Non-pigmented ciliary epithelial cell (primary cell): ENCODE measurements at places on chromosomes 11 and 22.

DNA sequence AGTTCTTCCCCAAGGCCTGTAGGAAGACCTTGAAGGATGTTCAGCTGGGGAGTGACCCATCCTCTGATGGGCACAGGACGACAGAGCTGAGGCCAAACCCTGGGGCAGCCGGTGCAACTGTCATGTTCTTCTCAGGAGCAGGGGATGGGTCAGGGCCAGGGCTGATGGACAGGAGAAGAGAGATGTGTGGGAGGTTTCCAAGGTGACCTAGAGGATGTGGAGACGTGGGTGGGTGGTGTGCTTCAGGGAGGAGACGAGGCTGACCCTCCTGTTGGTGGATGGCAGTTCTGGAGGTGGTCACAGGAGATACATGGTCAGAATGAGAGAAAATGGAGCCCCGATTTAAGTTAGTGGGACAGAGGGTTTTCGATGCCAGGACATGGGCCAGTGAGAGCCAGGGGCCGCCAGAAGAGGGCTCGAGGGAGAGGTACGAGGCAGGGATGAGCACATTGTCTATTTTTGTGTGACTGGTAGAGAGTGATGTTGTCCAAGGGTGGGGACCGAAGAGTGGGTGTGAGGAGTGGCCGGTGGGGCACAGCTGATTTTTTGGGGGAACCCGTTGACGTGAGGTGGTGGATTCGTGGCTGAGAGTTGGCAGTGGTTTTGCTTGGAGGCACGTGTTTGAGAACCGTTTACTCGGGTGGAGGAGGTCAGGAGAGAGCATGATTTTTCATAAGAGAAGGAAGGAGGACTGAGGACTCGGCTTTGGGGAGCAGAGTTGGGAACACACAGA lies 14.6 kb downstream of the TBC1D22A start:
- DNase-seq: no peak

GRCh38 chr22:48370508-48371325 lies 1457.0 kb downstream of the BRD1 start:
- DNase-seq: no peak

DNA sequence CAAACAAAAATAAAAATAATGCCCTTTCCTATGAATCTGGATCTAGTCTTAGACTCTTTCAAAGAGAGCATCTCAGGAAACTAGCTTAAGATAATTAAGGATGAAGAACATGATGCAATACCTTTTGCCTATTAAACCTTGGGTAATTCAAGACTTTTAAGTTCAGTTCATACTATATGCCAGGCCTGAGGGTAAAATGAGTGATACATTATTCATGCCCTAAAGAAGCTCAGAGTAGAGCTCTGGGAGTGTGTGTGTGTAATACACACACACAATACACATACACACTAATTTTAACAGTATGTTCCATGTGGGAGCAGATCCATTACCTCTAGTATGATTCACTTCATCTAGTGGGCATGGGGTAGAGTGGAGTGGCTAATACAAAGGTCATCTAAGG lies 651.4 kb upstream of the CHORDC1 start:
- no peak for DNase-seq

DNA sequence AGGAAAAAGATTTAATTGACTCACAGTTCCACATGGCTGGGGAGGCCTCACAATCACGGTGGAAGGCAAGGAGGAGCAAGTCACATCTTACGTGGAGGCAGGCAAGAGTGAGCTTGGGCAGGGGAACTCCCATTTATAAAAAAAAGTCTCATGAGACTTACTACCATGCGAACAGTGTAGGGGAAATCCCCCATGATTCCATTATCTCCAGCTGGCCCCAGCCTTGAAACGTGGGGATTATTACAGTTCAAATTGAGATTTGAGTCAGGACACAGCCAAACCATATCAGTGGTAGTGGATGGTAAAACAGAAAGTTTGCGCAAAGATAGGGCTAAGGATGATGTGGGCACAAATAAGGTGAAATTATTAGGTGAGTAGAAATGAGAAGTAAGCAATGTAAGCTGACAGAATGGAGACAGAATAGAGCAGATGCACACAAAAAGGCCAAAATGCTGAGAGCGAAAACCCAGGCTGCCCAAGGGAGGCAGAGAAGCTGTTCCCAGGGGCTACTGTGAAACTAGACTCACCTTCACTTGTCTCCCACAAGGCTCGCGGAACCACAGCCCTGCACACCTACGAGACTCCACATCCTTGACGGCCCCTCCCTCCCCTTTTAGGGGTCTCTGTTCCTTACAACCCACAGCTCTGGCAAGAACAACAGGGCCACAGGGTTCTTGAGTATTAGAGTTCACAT lies 377.6 kb downstream of the CADM1 start:
- no peak for DNase-seq

- DNase-seq: no peak
These were observed 14.6 kb upstream of the FLRT1 start for GRCh38 chr11:64020976-64021756.

GRCh38 chr11:77175869-77176539 lies 48.0 kb downstream of the MYO7A start:
- no peak for DNase-seq

GRCh38 chr22:33720166-33720878 lies 200.0 kb downstream of the LARGE1 start:
- no peak for DNase-seq

DNA sequence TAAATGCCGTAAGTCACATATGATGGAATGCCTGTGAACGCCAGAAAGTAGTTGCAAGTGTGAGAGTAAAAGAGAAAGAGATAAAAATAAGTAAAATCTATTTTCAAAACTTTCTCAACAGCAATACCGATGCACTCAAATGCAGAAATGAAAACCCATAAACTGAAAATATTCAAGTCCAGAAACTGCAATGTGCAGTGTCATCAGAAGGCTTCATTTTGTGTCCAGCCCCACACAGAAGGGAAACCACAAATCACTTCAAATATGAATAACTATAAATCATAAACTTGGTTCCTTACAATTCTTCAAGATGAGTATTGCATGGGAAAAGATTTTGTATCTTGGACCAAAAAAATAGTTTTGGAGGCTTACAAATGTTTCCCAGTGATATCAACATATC lies 375.2 kb upstream of the ANO5 start:
- no peak for DNase-seq

- no peak for DNase-seq
These were observed 154.8 kb downstream of the APOL5 start for GRCh38 chr22:35872451-35872850.

DNA sequence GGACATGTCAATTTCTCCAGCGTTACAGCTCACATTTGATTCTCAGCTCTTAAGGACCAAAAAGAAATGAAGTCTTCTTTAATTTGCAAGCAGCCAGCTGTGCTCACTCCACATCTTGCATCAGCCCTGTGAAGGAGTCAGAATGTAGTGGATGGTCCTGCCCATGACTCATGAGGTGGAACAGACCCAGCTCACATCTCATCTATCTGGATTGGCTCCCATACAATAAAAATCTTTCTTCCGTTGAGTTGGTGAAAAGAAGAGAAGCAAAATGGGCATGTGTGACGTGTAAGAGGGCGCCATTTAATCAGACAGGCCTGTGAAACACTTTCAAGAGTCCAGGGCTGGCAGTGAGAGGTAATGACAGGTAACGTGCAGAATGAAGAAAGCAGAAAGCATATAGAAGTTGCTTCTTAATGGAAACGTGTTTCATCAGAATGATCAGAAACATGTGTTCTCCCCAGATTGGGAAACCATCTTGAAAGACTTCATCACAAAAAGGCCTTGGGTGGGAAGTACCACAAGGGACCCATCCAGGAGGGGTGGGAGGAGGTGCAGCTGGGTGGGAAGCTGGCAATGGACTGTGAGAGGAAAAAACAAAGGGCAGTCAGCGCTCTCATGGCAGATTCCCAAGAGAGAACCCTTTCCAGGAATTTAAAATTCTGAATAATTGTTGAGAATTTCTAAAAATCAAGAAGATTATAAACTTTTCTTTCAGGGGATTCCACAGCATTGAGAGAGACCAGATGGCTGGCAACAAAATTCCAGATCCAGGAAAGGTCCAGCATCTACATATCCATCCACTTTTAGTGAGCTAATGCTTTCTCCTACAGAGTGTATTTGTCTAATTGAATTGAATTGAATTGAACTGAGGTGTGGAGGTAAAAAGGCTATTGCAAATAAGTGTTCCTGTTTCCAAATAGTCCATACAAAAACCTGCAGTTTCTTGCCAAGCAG lies 57.0 kb downstream of the ETS1 start:
- DNase-seq: peak; percentile 82

DNA sequence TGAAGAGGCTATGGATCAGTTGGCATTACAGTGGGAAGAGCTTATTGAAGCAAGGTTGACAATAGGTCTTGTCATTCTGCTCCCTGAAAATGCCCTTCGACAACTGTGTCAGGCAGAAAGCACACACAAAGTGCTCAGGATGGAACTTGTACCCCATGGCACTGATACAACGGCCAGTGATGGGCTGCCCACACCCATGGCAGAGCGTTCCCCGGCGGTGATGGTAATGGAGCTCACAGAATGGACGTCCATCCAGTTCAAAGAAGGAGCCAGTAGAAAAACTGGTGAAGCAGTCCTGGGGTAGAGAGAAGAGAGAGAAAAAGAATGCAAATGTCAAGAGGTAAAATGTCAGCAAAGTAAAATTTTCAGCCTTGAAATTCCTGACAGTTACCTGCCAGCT lies 19.5 kb upstream of the OR5B21 start:
- no peak for DNase-seq

DNA sequence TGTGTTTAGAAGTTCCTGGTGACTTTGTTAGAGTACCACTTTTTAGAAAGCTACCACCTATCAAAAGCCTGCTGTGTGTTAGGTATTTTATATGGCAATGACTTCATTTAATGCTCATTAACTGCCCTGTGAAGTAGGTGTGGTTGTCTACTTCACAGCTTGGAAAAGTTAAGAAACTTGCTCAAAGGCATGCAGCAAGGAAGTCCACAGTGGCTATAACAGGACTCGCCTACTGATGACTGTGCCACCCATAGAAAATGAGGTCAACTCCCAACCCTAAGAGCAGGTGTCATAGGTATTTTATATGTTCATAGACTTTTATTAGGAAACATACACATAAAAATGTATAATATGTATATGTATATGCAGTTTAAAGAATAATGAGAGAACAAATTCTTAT lies 125.2 kb upstream of the PAX6 start:
- DNase-seq: no peak

- no peak for DNase-seq
These were observed 33.3 kb downstream of the DENND5A start for GRCh38 chr11:9231848-9232177.

DNA sequence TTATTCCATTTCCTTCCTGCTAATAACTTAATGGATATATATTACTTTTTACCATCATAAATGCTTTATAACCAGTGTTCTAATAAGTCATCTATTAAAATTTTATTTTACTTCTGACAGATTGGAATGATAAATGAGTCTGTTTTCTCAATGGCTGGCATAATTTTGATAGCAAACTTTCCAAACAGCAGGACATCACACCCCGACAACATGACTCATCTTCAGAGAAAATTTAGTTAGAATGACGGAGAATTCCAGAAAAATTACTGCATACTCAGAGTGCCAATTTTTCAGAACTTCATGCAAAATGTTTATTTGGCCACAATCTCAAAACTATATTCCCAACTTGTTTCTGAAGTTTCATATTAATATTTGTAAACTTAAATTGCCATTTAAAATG lies 174.4 kb downstream of the SWAP70 start:
- no peak for DNase-seq

GRCh38 chr11:72724851-72725723 lies 27.1 kb downstream of the ARAP1 start:
- DNase-seq: no peak

- DNase-seq: no peak
These were observed 32.8 kb downstream of the NRXN2 start for GRCh38 chr11:64690235-64690634.

- DNase-seq: no peak
These were observed 215.3 kb downstream of the BARX2 start for GRCh38 chr11:129590753-129591475.

- DNase-seq: no peak
These were observed 295.6 kb downstream of the CASP12 start for GRCh38 chr11:104602643-104603042.

GRCh38 chr11:130911306-130911705 lies 5.0 kb downstream of the SNX19 start:
- DNase-seq: no peak

DNA sequence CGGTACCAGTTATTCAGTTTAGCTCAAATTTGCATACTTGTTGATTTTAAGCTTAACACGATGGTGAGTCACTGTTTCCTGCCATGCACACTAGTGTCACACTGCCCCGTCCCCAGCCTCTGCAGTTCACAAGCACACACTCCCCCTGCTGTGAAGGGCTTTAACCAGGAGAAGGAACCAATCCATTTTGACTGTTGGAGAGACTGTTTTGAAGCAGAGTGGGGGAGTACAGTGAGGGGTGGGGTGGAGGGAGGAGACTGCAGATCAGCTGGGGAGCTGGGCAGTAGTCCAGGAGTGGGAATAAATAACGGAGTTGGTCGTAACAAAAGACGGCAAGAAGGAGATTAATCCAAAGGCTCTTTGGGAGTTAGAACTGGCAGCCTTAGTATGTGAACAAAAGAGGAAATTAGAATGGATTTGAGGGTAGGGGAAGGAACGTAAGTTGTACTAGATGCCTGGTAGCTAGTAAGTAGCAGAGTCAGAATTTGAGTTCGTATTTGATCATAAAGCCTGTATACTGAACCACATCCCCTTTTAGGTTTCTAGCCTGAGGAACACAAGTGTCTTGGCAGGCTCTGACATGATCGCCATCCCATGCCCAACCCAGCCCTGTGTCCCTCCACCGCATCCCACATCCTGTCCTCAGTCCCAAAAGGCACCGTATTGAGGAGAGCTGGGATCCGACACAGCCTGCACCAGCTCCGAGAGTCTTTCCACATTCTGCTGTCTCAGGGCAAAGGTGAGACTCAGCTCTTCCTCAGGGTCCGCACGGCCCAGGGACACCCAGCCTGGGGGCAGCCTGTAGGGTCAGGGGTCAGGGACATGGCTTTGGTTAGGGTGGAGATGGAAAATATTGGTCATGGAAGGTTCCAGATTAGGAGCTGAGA lies 862 bp downstream of the TPP1 start:
- DNase-seq: no peak

DNA sequence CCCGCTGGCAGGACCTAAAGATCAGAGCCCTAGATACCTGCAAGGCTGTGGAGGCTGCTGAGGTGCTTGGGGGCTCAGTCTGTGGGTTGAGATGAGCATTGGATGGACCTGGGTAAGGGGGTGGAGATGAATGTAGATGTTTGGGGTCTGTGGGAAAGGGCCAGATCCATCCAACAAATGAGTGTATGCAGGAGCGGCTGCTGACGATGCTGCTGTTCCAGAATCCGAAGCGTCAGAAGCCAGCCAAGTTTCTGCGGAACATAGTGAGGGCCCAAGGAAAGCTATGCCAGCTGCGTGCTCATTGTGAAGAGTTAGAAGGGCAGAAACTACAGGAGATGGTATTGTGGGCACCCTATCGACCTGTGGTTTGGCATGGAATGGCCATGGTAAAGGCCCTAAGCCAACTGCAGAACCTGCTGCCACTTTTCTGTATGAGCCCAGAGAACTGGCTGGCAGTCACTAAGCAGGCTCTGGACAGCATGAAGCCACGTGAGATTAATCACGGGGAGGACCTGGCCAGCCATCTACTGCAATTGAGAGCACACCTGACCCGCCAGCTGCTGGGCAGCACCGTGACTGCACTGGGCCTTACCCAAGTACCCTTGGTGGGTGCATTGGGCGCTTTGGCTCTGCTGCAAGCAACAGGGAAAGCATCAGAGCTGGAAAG lies 36.6 kb downstream of the RRP8 start:
- no peak for DNase-seq
